AML-193 (cell line): ENCODE measurements at places on chromosomes 3 and 15.
A peak's percentile ranks its signal among the peaks of the same experiment; 100 is the strongest.

DNA sequence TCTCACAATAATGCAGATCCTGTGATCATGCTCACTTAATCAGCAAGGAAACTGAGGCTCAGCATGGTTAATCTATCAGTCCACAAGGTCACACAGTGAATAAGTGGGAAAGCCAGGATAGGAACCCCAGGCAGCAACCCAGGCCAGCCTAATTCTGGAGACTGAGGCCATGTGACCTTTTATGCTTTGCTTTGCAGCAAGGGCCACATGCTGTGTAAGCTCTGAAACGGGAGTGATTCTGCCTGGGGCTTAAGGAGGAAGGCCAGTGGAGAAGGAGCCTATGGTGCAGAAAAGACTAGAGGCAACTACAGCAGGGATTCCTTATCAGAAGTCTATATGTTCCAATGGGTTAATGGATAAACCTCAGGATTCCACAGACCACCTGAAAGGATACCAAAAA lies 157.6 kb upstream of the PPP2R3A start:
- DNase-seq = no peak

GRCh38 chr15:49458145-49458544 lies 35.1 kb downstream of the FGF7 start:
- no peak for DNase-seq

DNA sequence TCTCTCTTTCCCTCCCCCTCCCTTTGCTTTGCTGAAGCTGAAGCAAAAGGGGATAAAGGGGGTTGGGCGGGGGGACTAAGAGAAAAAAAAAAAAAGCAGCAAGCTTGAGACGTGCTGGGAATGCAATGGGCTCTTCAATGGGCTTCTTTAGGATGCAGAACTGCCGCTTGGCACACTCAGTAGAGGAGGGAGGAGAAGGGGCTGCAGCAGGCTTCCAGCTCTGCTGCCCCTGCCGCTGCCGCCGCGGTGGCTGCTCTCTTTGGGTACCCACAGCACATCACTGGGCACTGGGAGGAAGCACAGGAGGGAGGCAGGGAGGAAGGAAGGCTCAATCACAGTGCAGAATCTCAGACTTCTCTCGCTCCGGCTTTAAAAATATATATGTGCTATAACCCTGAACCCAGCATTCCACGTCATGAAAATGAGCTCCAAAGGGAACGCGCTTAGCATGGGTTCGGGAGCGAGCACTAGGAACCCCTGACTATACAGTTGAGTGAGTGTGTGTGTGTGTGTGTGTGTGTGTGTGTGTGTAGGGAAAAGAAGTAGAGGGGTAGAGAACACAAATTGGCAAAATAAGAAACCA lies 3.5 kb downstream of the SLITRK3 start:
- DNase-seq = no peak

GRCh38 chr3:61943975-61944374 lies 382.6 kb downstream of the PTPRG start:
- DNase-seq = no peak

GRCh38 chr3:197376735-197377555 lies 78.5 kb upstream of the DLG1 start:
- no peak for DNase-seq

DNA sequence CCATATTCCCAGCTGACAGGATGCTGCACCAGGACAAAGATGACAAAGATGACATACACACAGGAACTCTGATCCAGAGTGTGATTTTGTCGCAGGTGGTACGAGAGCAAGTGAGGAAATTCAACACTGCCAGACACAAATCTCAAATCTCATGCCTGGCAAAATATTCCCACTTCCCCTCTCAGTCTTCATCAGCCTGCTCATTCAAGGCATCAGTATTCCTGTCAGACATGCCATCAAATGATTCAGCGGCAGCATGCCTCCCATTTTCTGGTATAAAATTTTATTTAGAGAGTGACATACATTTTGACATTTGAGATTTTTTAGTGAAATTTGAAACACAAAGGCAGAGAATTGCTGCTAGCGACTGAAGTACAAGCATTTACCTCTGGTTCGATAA lies 228.1 kb upstream of the LMCD1 start:
- no peak for DNase-seq

DNA sequence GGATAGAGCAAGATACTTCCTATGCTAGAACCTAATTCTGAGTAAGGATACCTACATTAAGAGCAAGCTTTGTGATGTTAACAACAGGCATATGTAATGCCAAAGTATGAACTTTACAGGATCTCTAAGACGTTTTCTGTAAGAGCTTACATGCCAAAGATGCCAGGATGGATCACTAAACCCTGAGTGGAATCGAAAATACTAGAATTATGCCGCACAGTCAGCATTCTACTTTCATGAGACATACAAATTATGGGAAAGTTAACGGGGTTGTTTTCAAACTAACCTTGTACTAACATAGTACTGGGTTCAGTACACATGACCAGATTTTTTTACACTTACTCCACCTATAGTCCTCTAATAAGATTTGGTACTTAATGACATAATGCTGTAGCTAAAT lies 55.1 kb downstream of the AAGAB start:
- no peak for DNase-seq

- DNase-seq = no peak
These were observed 21.4 kb downstream of the GRAMD2A start for GRCh38 chr15:72176159-72176558.

DNA sequence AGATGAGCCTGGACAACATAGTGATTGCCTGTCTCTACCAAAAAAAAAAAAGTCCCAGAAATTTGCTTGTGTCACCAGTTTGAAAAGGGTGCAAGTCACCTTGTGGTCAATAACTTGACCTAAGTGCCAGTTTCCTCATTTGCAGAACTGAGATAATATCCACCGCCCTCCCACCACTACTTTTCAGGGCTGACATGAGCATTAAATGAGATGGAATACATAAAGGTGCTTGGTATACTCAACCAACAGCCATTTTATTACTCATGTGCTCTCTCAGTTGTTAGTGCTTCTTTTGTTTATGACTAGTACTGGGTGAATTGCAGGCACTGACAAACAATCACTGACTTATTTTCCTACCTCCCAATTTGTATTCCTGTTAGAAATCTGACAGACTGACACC lies 340.5 kb upstream of the SATB1 start:
- no peak for DNase-seq

- DNase-seq = peak; percentile 12
These were observed 188.8 kb downstream of the FEZF2 start for GRCh38 chr3:62184559-62184958.

- DNase-seq = no peak
These were observed 53.4 kb upstream of the PRICKLE2 start for GRCh38 chr3:64278625-64279024.

DNA sequence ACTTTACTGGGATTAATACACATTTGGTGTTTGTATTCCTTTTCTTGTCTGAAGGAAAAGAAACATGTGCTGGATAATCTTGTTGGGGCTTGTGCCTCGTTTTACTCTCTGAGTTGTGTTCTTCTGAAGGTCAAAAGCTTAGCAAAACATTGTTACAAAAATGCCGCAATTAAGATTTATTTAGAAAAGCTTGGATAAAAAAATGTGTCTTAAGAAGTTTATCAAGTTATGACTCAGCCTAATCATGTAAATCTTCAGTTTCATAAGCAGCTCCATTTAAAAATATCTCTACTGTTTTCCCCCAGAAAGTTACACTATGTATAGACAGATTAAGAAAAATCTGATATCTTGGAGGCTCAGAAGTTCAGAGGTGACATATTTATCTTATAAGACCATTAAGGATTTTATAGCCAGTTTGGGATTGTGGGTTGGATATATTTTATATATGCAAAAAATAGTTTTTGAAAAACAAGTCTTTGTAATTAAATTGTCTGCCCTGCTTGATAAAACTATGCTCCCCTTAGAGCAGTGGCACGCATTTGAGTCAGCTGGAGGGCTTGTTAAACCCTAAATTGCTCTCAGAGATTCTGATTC lies 56.5 kb downstream of the CLDN11 start:
- no peak for DNase-seq

DNA sequence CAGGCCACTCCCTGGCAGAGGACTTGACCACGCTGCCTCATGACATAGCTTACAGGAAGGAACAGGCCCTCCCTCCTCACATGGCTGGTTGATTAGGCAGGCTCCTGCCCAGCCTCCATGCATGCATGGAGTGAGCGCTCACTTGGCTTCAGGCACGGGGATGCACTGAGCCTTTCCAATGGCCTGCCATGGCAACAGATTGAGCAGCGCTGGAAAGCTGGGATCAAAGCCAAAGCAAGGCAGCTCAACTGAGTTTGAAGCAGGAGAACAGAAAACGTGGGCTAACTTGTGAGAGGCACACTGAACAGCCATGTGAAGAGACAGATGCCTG lies 5.9 kb upstream of the GRAMD2A start:
- no peak for DNase-seq

DNA sequence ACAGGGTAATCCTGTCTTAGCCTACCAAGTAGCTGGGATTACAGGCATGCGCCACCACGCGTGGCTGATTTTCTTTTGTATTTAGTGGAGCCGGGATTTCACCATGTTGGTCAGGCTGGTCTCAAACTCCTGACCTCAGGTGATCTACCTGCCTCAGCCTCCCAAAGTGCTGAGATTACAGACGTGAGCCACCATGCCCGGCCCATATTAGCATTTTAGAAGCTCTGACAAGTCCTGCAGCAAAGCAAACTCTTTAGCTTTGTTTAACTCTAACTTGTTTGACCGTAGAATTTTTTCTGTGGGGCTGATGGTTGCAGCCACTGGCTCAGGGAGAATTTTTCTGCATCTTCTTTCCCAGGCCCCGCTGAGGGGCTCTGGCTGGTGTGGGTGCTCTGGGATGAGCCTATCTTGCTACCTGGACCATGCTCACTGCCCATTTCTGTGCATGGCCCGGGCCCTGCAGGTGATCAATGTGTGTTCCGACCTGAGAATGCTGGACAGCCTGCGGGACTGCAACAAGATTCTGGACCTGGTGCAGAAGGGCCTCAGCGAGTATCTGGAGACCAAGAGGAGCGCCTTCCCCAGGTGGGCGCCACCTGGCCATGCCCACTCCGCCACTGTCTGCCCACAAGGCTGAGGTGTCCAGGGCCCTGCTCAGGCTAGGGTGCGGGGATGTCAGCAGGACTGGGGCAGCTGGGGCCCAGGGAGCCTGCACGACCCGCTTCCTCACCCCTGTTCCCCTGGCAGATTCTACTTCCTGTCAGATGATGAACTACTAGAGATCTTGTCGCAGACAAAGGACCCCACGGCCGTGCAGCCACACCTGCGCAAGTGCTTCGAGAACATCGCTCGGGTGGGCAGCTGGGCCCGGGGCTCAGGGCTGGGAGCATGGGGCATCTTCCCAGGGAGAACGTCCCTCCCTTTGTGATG lies 41.3 kb downstream of the DNAH1 start:
- DNase-seq = no peak

DNA sequence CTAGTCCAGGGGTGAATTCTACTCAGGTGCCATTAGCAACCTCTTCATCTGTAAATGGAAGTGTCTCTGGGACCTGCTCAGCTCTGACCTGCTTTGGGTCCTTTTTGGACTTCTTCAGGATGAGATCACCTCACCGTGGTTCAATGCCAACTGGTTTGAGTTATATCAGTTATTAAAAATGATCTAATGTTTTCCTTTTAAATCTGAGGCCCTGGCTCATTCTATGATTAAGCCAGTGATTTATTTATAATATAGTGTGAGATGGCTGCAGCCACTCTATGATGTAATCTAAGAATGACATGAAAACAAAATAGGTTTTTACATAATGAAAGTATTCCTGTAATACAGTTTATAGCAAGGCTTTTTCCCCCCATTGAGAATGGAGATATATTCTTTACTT lies 79.4 kb downstream of the LPP start:
- no peak for DNase-seq

GRCh38 chr3:66480666-66481065 lies 20.2 kb downstream of the LRIG1 start:
- DNase-seq = no peak

- DNase-seq = no peak
These were observed 4.4 kb upstream of the PTPN23 start for GRCh38 chr3:47376393-47376792.
